ENCODE measurements at places on chromosomes 3 and 15. TPM values are rescaled to one million over a fixed set of nuclear protein-coding genes. Genes with fewer than 3 reads are reported as not detected.

The ROPN1 gene
- not detected for polyA plus RNA-seq

DNA sequence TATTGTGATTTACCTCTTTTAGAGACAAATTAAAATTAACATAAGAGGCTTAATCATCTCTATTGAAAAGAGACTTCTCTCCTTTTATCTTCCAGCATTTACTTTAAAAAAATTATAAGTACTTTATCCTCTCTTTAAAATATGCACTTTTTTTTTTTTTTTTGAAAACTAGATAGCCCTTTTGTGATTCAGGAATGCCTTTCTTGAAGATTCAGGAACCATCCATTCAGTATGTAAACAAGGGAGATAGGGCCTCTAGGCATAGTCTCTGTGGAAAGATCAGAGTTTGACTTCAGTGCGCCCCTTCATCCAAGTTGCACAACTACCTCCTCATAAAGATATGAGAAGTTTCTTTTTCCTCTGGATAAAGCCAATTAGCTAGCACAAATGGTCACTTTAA, 1163.7 kb downstream of the SI start:
- H3K27me3 ChIP-seq: no peaks in the 10 kb centered on the region
- H3K27ac ChIP-seq: no peak overlapping the region
- no peak overlapping the region for H3K4me3 ChIP-seq
- H3K36me3 ChIP-seq: no peaks in the 10 kb centered on the region

The NDN gene
- 2.0 TPM for polyA plus RNA-seq

DNA sequence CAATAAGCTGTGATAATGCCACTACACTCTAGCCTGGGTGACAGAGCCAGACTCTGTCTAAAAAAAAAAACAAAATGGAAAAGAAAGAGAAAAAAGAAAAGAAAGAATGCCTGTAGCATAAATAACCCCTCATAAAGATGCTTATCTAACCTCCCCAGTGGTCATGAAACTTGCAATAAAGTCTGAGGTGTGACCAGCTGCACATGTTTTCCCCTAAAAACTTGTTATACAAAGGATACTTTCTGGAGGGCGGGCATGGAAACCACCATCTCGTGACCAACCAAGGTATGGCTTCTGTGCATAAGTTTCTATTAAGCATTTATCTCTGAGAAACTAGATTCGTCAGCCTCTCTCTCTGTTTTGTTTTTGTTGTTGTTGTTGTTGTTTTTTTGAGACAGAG, 21.8 kb downstream of the CCDC32 start:
- H3K27me3 ChIP-seq: no peaks in the 10 kb centered on the region
- H3K4me3 ChIP-seq: no peak overlapping the region
- H3K36me3 ChIP-seq: peaks cover 12% of the 10 kb centered on the region

DNA sequence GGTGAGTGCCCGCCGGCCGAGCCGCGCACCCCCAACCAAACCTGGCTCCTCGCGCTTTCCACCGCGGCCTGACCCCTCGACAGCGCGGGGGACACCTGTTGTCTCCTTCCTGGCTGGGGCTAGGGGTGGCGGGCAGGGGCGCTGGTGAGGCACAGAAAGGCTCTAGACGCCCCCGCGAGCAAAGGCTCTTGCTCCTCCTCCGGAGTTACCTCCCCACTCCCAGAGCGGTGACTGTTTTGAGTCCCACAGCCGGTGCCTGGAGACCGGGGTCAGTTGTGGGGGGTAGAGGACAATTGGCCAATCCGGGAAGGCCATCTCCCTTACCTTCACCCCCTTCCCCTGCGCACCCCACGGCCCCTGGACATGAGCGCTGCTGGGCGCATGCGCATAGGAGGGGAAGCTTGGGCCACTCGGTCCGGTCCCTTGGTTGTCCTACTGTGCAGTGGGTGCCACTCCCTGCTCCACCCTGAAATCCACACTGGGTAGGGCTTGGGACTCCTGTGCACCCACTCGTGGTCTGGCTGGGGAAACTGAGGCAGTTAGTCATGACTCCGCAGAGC, 554 bp downstream of the CHST13 start:
- peaks cover 5% of the 10 kb centered on the region for H3K27me3 ChIP-seq
- no peaks in the 10 kb centered on the region for H3K36me3 ChIP-seq
- no peak overlapping the region for H3K27ac ChIP-seq
- H3K4me1 ChIP-seq: no peaks in the 10 kb centered on the region
- H3K4me3 ChIP-seq: peak overlapping the region; percentile 13
- no peak for DNase-seq

The FES gene
- polyA plus RNA-seq: 73.2 TPM

GRCh38 chr3:49609815-49610214, 55.5 kb downstream of the BSN start:
- H3K27me3 ChIP-seq: peaks cover 2% of the 10 kb centered on the region
- no peak overlapping the region for H3K4me3 ChIP-seq
- no peak for DNase-seq
- no peaks in the 10 kb centered on the region for H3K4me1 ChIP-seq
- H3K27ac ChIP-seq: peak overlapping the region; percentile 40

The GOLGA8O gene
- polyA plus RNA-seq: 17.1 TPM

DNA sequence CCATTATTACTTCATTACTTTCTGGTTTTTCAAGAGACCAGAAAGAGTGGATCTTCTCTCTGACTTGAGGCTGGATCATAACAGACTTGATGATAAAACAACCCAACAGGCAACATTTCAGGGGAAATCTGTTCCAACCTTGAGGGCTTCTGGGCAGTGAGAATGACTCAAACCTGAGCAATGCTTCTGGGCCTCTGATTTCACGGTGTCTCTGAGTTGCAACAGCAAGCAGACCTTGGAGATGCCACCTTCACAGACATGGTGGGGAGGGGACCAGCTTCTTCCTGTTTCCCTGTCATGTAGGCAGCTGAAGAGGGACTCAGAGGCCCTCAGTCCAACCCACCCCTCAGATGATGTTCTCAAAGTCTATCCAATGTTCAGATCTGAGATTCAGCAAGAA, 104.0 kb downstream of the ABHD5 start:
- H3K27me3 ChIP-seq: no peaks in the 10 kb centered on the region
- H3K27ac ChIP-seq: no peak overlapping the region
- H3K4me3 ChIP-seq: no peak overlapping the region
- H3K4me1 ChIP-seq: no peaks in the 10 kb centered on the region

- no peaks in the 10 kb centered on the region for H3K4me1 ChIP-seq
- no peak overlapping the region for H3K4me3 ChIP-seq
- no peak for DNase-seq
Observed at GRCh38 chr3:98962951-98963350, 61.5 kb upstream of the DCBLD2 start.

DNA sequence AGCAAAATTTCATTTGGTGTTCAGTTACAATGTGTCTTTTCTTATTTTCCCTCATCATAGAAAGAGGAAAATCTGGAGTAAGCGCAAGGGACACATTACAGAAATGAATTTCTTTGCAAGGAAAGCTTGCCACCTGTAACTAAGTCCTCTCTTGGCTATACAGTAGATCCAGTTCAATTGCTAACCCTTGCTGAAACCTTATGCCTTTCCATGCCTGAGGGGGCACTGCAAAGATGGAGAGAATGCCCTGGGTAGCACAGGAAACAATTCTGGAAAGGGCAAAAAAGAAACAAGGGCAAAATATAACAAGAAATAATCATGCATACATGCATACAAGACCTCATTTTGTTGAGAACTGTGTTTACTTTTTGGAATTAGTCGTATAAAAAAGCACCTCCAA, 4.3 kb downstream of the CADM2 start:
- peaks cover 12% of the 10 kb centered on the region for H3K27me3 ChIP-seq
- H3K36me3 ChIP-seq: peaks cover 3% of the 10 kb centered on the region
- peaks cover 6% of the 10 kb centered on the region for H3K4me1 ChIP-seq
- DNase-seq: no peak
- no peak overlapping the region for H3K4me3 ChIP-seq

DNA sequence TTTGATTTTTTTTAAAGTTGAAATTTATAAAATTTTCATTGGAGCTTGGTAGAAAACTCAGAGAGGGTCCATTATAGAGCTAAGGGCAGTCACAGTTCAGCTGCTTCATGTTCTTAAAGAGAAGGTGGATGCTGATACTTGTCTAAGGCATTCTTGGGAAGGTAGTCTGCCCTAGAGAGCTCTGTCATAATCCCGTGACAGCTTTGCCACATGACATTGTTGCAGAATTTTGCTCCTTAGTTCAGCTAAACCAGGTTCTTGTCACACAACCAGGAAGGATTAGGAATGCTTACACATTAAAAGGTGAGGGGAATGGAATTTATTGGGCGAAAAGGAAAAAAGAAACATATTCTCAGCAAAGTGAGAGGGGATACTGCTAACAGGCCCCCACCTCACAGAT, 130.9 kb downstream of the GMNC start:
- H3K27ac ChIP-seq: no peak overlapping the region
- no peaks in the 10 kb centered on the region for H3K27me3 ChIP-seq
- H3K4me1 ChIP-seq: no peaks in the 10 kb centered on the region
- DNase-seq: no peak
- no peaks in the 10 kb centered on the region for H3K36me3 ChIP-seq
- H3K4me3 ChIP-seq: no peak overlapping the region

The EIF2A gene
- 31.3 TPM for polyA plus RNA-seq

DNA sequence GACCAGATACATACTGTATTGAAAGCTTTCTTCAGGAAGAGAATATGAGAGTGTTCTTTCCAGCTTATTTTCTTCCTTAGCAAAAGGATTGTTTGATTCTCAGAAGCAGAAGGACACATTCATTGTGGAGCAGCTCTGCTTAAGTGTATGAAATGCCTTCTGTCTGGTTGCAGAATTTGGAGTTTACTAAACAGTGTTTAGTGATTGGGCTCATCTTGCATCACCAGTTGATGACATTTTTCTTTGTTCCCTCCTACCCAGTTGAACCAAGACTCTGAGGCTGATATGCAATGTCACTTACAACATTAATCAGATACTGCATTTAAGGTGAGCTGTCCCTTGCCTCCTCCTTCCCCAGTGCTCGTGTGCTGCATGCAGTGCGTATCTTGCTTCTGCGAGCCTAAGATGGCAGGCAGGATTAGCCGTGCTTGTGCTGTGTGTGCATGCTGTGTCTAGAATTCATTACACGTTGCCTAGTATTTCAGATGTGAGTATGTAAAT, 18.4 kb downstream of the ZBTB38 start:
- H3K36me3 ChIP-seq: peaks cover 4% of the 10 kb centered on the region
- DNase-seq: no peak
- H3K4me3 ChIP-seq: no peak overlapping the region
- H3K4me1 ChIP-seq: peaks cover 3% of the 10 kb centered on the region
- peaks cover 8% of the 10 kb centered on the region for H3K27me3 ChIP-seq

- no peaks in the 10 kb centered on the region for H3K36me3 ChIP-seq
- no peak overlapping the region for H3K4me3 ChIP-seq
- peaks cover 36% of the 10 kb centered on the region for H3K4me1 ChIP-seq
- peak overlapping the region; percentile 6 for H3K27ac ChIP-seq
- no peak for DNase-seq
Observed at GRCh38 chr3:188217011-188217463, 63.1 kb downstream of the LPP start.

The TGM5 gene
- not detected for polyA plus RNA-seq

The SPG21 gene
- 198 TPM for polyA plus RNA-seq

- no peaks in the 10 kb centered on the region for H3K36me3 ChIP-seq
- no peak overlapping the region for H3K27ac ChIP-seq
- DNase-seq: no peak
- peaks cover 13% of the 10 kb centered on the region for H3K4me1 ChIP-seq
- peak overlapping the region; percentile 79 for H3K4me3 ChIP-seq
Observed at GRCh38 chr3:23202203-23202920, 765 bp upstream of the UBE2E2 start.

GRCh38 chr15:41125063-41125669, 9.1 kb upstream of the INO80 start:
- no peaks in the 10 kb centered on the region for H3K36me3 ChIP-seq
- no peak overlapping the region for H3K4me3 ChIP-seq
- peaks cover 2% of the 10 kb centered on the region for H3K27me3 ChIP-seq
- no peak for DNase-seq
- no peak overlapping the region for H3K27ac ChIP-seq

DNA sequence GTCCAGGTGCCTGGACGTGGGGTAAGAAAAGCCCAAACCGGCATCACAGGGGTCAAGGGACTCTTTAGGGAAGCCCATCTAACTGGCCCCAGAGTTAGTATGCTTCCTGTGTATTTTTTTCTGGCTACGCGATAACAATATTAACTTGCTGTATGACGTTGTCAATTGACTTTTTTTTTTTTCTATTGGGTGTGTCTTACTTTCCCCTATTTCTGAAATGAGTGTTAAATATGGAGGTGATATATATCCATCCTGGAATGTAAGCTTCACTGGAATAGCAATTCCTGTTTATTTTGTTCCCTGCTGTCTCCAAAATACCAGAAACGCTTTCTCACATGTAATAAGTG, 598 bp upstream of the GMNC start:
- H3K4me1 ChIP-seq: no peaks in the 10 kb centered on the region
- peaks cover 13% of the 10 kb centered on the region for H3K27me3 ChIP-seq
- no peak overlapping the region for H3K27ac ChIP-seq
- DNase-seq: no peak
- no peaks in the 10 kb centered on the region for H3K36me3 ChIP-seq
- peak overlapping the region; percentile 47 for H3K4me3 ChIP-seq

GRCh38 chr3:42507761-42508335, 5.4 kb downstream of the VIPR1 start:
- no peaks in the 10 kb centered on the region for H3K36me3 ChIP-seq
- H3K4me3 ChIP-seq: no peak overlapping the region

GRCh38 chr15:58387130-58387529, 44.7 kb upstream of the LIPC start:
- H3K27ac ChIP-seq: no peak overlapping the region
- no peak overlapping the region for H3K4me3 ChIP-seq
- no peaks in the 10 kb centered on the region for H3K36me3 ChIP-seq
- no peaks in the 10 kb centered on the region for H3K4me1 ChIP-seq

The XCR1 gene
- polyA plus RNA-seq: 0.26 TPM

DNA sequence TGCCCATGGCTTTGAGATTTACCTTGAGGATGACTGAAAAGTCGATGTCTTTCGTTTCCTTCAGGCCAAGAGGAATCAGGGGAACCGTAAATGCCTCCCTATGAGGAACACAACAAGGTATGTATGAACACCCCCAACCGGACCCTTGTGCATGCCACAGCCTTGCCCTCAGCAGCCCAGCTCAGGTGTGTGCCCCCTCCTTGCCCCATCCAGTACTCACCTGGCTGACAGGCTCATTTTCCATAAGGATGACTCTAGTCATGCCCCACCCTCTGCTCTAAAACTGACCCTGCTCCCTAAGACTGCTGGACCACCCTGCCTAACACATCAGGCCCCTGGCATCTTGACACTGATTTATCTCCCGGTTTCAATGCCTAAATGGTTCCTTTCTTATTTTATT, 270.0 kb downstream of the GOLGA6L6 start:
- no peak overlapping the region for H3K4me3 ChIP-seq
- H3K4me1 ChIP-seq: no peaks in the 10 kb centered on the region
- H3K27me3 ChIP-seq: no peaks in the 10 kb centered on the region

GRCh38 chr3:170529346-170529745, 56.5 kb downstream of the SLC7A14 start:
- H3K4me3 ChIP-seq: no peak overlapping the region
- no peak for DNase-seq
- no peaks in the 10 kb centered on the region for H3K36me3 ChIP-seq
- H3K27ac ChIP-seq: no peak overlapping the region
- H3K4me1 ChIP-seq: no peaks in the 10 kb centered on the region
- no peaks in the 10 kb centered on the region for H3K27me3 ChIP-seq
